Melanocyte of skin (primary cell): ENCODE measurements at places on chromosomes 1 and 21. TPM values are rescaled to one million over a fixed set of nuclear protein-coding genes. Genes with fewer than 3 reads are reported as not detected.

Gene FCRL6
- not detected in 2 replicates for total RNA-seq

Gene MFSD2A
- 11.3 and 12.5 TPM in 2 replicates for total RNA-seq

Gene BMP8B
- 1.0 and 1.8 TPM in 2 replicates for total RNA-seq

Gene TAS1R1
- not detected in 2 replicates for total RNA-seq

Gene RNF223
- total RNA-seq, result not detected in 2 replicates
